ENCODE measurements at places on chromosomes 3 and 15. TPM values are rescaled to one million over a fixed set of nuclear protein-coding genes. Genes with fewer than 3 reads are reported as not detected.
A peak's percentile ranks its signal among the peaks of the same experiment; 100 is the strongest.

Gene GOLGA8J
- total RNA-seq, result not detected

DNA sequence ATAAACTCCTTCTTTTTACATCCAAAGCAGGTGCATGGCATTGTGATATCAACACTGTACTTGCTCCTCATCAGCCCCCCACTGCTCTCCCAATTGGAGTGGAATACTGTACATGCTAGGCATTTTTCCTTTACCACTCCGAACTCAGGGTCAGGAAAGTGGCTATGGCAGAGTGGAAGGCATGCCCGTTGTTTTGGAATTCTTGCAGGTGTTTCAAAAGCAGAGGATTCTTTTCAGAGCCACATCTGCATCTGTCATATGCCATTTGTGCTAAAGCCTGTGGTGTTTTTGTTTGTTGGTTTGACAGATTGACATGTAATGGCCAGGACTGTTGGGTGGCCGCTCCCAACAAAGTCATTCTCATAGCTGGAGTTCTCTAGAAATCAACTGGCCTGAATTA is 41.7 kb downstream of the SOX2 start:
- H3K4me1 ChIP-seq, result no peaks in the 10 kb centered on the region
- H3K27ac ChIP-seq, result no peak overlapping the region
- no peaks in the 10 kb centered on the region for H3K36me3 ChIP-seq
- H3K4me3 ChIP-seq, result no peak overlapping the region
- DNase-seq, result no peak

- DNase-seq, result no peak
- no peaks in the 10 kb centered on the region for H3K36me3 ChIP-seq
- no peak overlapping the region for H3K27ac ChIP-seq
- no peak overlapping the region for H3K4me3 ChIP-seq
- 0 out of 2 replicates have a peak, but pooled peaks cover 4% of the 10 kb centered on the region for H3K27me3 ChIP-seq
Measured at GRCh38 chr3:66606868-66607267, 106.0 kb upstream of the LRIG1 start.

GRCh38 chr15:27730868-27731267 is 368.2 kb downstream of the OCA2 start:
- H3K27ac ChIP-seq, result no peak overlapping the region
- peak; percentile 49 for DNase-seq
- no peak overlapping the region for H3K4me3 ChIP-seq
- H3K4me1 ChIP-seq, result no peaks in the 10 kb centered on the region
- H3K36me3 ChIP-seq, result no peaks in the 10 kb centered on the region
- H3K27me3 ChIP-seq, result no peaks in the 10 kb centered on the region

GRCh38 chr3:47283193-47283537 is 421 bp downstream of the KLHL18 start:
- no peaks in the 10 kb centered on the region for H3K27me3 ChIP-seq
- peak overlapping the region; percentile 97 for H3K27ac ChIP-seq
- no peaks in the 10 kb centered on the region for H3K36me3 ChIP-seq
- peak overlapping the region; percentile 88 for H3K4me3 ChIP-seq
- H3K4me1 ChIP-seq, result peaks cover 8% of the 10 kb centered on the region

DNA sequence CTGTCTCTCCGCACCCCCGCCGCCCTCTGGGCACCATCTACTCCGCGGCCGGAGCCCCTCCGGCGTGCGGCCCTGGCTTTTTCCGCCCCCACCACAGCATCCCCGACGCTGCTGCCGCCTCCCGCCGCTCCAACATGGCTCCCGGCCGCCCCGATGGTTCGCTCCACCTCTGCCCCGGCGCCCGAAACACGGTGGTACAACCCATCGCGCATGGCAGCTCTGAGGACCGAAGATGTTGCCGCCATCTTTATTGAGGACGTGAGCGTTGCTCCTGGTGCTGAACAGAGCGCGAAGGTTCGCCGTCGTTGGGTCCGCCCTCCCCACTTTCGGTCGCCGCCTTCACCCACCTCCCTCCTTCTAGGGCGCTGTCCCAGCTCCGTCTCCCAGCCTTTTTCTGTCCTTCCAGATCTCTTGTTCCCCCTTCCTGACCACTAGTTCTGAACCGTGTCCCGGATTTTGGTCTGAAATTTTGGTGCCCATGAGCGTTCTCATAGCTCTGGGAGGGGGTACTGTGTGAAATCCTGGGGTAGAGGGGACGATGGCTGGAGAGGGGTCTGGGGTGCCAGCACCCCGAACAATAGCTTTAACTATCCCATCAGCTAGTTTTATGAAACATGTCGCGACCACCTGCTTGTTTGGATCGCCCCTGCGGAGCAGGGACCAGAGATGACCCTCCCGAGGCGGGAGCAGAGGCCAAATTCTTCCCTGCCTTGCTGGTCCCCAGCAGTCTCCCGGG is at the start of gene CELSR3:
Gene CELSR3 (minus strand): TSS at position 134 of the 736 bp plus-strand sequence. CDS start 252 bp downstream, outside the sequence.
- no peaks in the 10 kb centered on the region for H3K27me3 ChIP-seq
- peak within 1 kb of the TSS; percentile 79 for H3K4me3 ChIP-seq
- peak; percentile 95 for DNase-seq
- H3K36me3 ChIP-seq, result no peaks in the 10 kb centered on the region
- H3K4me1 ChIP-seq, result no peaks in the 10 kb centered on the region

GRCh38 chr3:126021224-126021623 is 52.2 kb downstream of the ROPN1B start:
- DNase-seq, result no peak
- H3K36me3 ChIP-seq, result no peaks in the 10 kb centered on the region
- no peaks in the 10 kb centered on the region for H3K4me1 ChIP-seq
- no peak overlapping the region for H3K4me3 ChIP-seq
